GM12878 (cell line): ENCODE measurements at places on chromosomes 4 and X. TPM values are rescaled to one million over a fixed set of nuclear protein-coding genes. Genes with fewer than 3 reads are reported as not detected.

MAEA gene
- polyA plus RNA-seq = 63.6 and 67.5 TPM in 2 replicates

ABCE1 gene
- 124 and 141 TPM in 2 replicates for polyA plus RNA-seq

CPZ gene
- not detected in 2 replicates for polyA plus RNA-seq

- H3K4me3 ChIP-seq = no peak overlapping the region
- DNase-seq = no peak
- H3K36me3 ChIP-seq = no peaks in the 10 kb centered on the region
Observed at GRCh38 chrX:151287954-151288353, 109.1 kb upstream of the VMA21 start.

GRCh38 chr4:113468165-113469022 lies 293.1 kb downstream of the CAMK2D start:
- H3K27me3 ChIP-seq = no peaks in the 10 kb centered on the region
- DNase-seq = no peak
- no peak overlapping the region for H3K4me3 ChIP-seq
- H3K27ac ChIP-seq = no peak overlapping the region
- peaks cover 5% of the 10 kb centered on the region; the same call in 1 of the 2 replicates for H3K36me3 ChIP-seq

DNA sequence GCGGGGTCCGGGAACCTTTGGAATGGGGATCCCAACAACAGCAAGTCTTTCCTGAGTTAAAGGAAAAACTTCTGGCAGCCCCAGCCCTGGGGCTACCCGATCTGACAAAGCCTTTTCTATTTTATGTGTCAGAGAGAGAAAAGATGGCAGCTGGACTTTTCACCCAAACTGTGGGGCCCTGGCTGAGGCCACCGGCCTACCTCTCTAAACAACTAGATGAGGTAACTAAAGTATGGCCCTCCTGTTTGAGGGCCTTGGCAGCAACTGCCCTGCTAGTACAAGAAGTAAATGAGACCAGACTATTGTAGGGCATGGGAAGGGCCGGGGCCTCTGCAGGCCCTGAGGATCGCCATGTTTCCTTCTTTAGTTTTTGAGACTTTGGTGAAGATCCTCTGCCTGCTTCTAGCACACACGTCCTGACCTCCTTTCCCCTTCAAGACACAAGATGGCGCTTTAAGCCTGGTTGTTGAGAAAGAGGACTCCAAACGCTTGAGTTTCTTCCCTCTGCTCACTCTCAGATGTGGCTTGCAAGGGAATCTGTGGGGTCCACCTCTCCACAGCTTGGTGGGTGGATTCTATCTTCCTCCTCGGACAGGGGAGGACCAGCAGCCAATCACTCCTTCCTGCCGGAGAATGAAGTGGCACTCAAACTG lies 18.5 kb upstream of the DRD5 start:
- H3K27me3 ChIP-seq = no peaks in the 10 kb centered on the region
- H3K27ac ChIP-seq = no peak overlapping the region
- no peak overlapping the region for H3K4me3 ChIP-seq
- no peaks in the 10 kb centered on the region for H3K4me1 ChIP-seq
- DNase-seq = peak; percentile 40
- H3K36me3 ChIP-seq = no peaks in the 10 kb centered on the region

- peaks cover 39% of the 10 kb centered on the region for H3K4me1 ChIP-seq
- no peak for DNase-seq
- no peaks in the 10 kb centered on the region for H3K36me3 ChIP-seq
- H3K27ac ChIP-seq = no peak overlapping the region
Observed at GRCh38 chr4:2794486-2795299, 1.8 kb downstream of the SH3BP2 start.

- no peak for DNase-seq
- H3K27ac ChIP-seq = no peak overlapping the region
- H3K4me1 ChIP-seq = no peaks in the 10 kb centered on the region
- H3K4me3 ChIP-seq = no peak overlapping the region
- H3K27me3 ChIP-seq = no peaks in the 10 kb centered on the region
Observed at GRCh38 chr4:142262956-142263355, 583.1 kb downstream of the INPP4B start.

- H3K36me3 ChIP-seq = no peaks in the 10 kb centered on the region
- H3K27me3 ChIP-seq = no peaks in the 10 kb centered on the region
- H3K27ac ChIP-seq = no peak overlapping the region
- 0 out of 2 replicates have a peak, but pooled peaks cover 5% of the 10 kb centered on the region for H3K4me1 ChIP-seq
- H3K4me3 ChIP-seq = no peak overlapping the region
- DNase-seq = no peak
Observed at GRCh38 chr4:37830640-37831039, 4.2 kb downstream of the PGM2 start.
